ENCODE measurements at places on chromosomes 3 and 15.

DNA sequence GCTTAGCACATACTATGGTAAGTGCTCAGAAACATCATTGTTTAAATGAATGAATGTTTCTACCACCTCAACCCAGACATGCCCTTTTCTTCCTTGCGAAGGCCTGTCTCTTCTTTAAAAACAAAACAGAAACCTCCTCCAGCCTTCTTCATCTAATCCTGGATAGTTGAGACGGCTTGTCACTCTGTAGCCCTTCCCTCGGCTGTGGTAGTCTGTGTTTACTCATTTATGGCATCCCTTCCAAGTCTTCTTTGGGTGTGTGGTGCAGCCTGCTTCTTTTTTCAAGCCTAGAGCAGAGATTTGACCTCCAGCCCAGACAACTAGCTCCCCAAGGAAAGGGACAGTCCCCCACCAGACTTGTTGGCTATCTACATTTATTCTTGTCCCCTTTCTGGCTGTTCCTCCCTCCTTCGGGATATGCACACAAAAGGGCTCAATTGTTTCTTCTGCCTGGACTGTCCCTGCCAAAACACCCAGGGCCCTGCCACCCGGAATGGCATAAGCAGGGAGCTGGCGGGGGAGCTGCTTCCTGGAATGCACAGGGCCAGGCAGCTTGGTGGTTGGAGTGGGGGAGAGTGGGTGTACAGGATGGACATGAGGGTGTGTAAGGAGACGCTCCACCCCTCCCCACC lies 67.8 kb downstream of the ITGA11 start:
- DNase-seq, result no peak

DNA sequence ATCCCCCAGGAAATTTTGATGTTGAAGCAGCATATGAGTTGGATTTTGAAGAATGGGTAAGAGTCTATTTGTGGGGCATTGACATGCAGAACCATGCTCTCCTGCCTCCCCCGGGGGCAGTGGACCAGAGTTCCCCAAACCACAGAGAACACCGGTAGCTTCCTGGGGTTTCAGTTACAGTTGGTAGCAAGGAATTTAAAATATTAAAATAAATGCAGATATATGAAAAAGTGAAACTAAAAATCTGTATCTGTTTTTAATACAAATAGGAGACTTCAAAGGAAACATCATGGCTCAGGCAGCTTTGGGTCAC lies 37.4 kb downstream of the SLC9A9 start:
- DNase-seq, result no peak

GRCh38 chr3:186220911-186221645 lies 112.2 kb upstream of the ETV5 start:
- DNase-seq, result no peak

DNA sequence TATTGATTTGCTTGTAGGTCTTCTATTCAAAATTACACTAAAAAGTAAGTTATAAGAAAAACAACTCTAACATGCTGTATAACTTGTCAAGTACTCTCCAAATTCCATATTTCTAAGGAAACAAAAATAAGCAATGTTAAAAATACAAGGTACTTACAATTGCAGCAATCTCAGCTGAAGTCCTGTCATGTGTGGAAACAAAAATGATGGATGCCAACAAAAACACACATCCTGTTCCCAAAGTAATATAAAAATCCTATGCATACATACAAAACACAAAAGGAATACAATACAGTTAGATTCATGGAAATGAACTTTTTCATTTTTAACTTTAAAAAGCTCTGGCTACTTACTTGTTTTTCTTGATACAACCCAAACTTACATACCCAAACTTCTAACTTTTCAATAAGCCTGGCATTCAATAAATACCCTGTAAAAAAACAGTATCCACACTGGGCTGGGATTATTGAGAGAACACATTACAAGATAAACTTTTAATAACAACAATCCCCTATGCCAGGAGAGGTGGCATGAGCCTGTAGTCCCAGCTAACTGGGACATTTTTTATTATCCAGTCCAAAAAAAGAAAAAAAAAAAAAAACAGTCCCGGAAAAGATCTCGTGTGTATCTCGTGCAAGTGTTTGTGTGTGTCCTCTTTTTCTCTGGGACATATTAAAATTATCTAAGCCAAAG lies 14.7 kb downstream of the CMTM6 start:
- no peak for DNase-seq

DNA sequence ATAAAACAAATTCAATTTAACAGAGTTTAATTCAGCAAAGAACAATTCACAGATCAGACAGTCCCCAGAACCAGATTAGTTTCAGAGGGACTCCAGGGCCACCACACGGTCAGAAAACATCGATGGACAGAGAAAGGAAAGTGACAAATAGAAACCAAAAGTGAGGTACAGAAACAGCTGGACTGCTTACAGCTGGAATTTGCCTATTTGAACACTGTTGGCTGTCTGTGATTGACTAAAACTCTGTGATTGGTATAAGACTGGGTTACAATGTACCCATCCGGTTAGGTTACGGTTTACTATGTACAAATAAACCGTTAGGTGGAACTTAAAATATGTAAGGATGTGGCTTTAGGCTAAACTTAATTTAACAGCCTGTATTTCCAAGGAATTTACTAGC lies 30.3 kb downstream of the MOBP start:
- no peak for DNase-seq

All from activated effector memory CD4-positive, alpha-beta T cell treated with Interleukin-2 at 50 U/mL for 16 hours (primary cell).